ENCODE measurements at places on chromosomes 4 and X. TPM values are rescaled to one million over a fixed set of nuclear protein-coding genes. Genes with fewer than 3 reads are reported as not detected.

SPP1 gene
- 9.0 TPM for total RNA-seq

F11 gene
- total RNA-seq, result not detected

GRCh38 chrX:70336767-70337166 is 46.9 kb downstream of the KIF4A start:
- no peaks in the 10 kb centered on the region for H3K4me1 ChIP-seq
- H3K4me3 ChIP-seq, result no peak overlapping the region
- DNase-seq, result no peak
- no peak overlapping the region for H3K27ac ChIP-seq

DNA sequence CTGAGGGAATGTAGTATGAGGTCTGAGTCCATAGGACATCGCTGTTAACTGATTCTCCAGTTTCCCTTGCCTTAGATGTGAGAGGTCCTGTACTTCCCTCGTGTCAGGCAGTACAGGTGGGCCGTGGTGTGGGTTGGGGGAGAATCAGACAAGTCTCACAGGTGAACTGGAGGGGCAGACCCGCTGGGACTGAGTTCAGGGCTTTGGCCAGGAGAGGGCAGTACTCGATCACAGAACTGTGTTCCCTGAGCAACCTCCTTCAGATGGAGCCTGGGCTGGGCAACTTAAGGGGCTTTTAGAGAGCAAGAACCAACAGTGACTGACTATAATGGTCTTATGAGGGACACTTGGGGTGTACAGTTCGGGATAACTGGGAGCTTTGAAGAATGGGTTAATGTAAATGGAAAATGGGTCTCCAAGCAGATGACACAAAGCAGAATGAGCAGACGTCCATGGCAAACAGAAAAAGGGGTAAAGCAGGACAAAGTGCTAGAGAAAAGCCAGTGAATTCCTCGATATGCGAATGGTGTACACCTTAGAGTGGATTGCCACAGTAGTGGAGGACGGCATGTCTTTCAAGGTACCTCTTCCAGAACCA is 83.6 kb downstream of the CCNG2 start:
- peaks cover 50% of the 10 kb centered on the region for H3K27me3 ChIP-seq
- no peak overlapping the region for H3K27ac ChIP-seq
- H3K36me3 ChIP-seq, result no peaks in the 10 kb centered on the region

NAP1L3 gene
- 7.9 TPM for total RNA-seq

GLRA3 gene
- not detected for total RNA-seq

DNA sequence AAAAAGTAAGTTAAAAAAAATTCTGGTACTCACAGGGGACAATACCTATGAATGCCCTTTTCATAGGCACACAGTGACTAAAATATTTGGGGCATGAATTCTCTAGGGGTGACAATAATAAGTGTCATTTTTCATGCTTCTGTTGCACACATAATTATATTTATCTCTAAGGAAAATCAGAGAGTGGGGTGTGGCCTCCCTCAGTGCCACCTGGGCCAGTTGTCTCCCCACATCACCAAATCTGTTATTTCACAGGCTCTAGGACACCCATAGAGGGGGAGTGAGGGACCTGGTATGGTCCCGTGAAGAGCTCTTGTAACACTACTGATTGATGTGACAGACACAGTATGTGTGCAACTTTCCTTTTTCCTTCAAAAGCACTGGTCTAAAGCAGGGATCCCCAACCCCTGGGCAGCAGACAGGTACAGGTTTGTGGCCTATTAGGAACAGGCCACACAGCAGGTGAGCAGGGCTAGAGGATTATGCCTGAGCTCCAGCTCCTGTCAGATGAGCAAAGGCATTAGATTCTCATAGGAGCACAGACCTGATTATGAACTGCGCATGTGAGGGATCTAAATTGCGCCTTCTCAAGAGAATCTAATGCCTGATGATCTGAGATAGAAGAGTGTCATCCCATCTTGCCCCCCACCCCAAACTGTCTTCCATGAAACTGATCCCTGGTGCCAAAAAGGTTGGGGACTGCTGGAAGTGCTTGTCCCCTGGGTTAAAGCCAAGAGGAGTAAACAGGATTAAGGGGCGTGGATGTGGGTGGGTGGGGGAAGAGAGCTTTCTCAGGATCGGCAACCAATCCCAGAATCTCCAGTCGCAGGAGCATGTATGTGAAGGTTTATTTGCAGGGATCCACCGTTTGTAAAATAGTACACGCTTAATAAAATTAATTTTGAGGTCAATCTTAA is 856 bp downstream of the SLC9B1 start:
- peaks cover 19% of the 10 kb centered on the region for H3K4me1 ChIP-seq
- H3K36me3 ChIP-seq, result no peaks in the 10 kb centered on the region
- no peak for DNase-seq
- H3K27me3 ChIP-seq, result no peaks in the 10 kb centered on the region
- peak overlapping the region; percentile 97 for H3K27ac ChIP-seq

- no peak overlapping the region for H3K27ac ChIP-seq
- H3K4me1 ChIP-seq, result no peaks in the 10 kb centered on the region
- no peak for DNase-seq
- H3K4me3 ChIP-seq, result no peak overlapping the region
- H3K36me3 ChIP-seq, result peaks cover 4% of the 10 kb centered on the region
- no peaks in the 10 kb centered on the region for H3K27me3 ChIP-seq
These were observed 32.0 kb downstream of the CEP135 start for GRCh38 chr4:55980725-55981124.

- H3K4me3 ChIP-seq, result no peak overlapping the region
- H3K27me3 ChIP-seq, result no peaks in the 10 kb centered on the region
These were observed 153.8 kb upstream of the AGA start for GRCh38 chr4:177596035-177596434.

C4orf54 gene
- total RNA-seq, result 0.03 TPM
